ENCODE measurements at places on chromosomes 13 and 19.

DNA sequence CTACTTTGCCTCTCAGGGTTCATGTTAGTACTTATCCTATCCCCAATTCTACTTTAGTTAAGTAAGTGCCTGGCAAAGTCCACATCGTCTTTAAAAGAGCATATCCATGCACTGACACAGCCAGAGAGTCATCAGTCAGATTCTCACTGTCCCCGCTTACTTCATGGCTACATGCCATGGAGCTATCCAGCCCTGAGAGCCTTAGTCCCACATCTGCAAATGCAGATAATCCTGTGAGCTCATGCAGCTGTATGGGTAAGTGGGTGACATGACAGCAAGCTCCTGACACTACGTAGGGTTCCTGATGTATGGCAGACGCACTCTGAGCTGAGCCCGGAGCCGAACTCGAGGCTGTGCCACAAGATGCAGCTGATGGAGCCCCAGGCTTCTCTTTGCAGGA is 661.5 kb downstream of the LIG4 start:
- DNase-seq: no peak

GRCh38 chr19:45440873-45441654 is 17.3 kb upstream of the ERCC1 start:
- DNase-seq: no peak

DNA sequence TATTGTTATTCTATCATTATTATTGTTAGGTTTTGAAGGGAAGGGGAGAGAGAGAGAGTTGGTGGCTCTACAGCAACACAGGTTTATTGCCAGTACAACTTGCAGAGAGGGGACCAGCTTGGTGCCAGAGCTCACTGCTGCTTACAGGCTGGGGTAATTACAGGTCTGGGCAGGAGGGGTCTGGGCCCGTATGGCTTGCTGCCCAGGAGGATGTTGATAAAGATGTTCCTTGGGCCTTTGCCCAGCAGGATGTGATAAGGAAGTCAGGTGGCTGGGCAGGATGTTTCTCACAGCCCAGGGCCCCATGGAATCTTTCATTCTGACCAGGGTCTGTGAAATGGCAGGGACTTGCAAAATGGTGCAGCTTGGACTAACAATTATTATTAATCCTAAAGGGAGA is 64.2 kb upstream of the ZNF599 start:
- DNase-seq: no peak

DNA sequence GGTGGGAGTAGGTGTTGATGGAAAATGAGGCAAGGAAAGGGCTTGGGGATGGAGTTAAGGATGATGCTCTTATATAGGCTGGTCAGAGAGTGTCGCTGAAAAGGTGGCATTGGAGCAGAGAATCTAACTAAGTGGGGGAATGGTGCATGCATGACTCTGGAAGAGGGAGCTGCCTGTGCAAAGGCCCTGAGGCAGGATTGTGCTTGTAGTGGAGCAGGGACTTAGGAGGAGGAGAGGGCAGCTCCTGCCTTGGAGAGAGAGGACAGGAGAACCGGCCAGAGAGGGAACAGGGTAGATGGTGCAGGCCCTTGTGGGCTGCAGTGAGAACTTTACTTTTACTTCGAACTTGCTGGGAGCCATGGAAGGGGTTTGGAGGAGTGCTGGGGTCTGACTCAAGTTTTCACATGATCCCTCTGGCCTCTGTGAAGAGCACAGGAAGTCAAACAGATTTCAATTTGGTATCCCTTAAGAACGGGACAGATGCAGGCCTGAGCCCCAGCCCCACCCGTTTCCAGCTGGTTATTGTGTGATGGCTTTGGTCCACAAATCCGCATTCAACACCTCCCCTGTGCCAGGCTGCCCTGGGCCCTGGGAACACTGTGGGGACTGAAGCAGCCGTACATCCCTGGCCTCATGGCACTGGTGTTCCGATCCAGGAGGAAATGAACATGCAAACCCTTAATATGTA is 7.0 kb downstream of the AP2A1 start:
- DNase-seq: no peak

DNA sequence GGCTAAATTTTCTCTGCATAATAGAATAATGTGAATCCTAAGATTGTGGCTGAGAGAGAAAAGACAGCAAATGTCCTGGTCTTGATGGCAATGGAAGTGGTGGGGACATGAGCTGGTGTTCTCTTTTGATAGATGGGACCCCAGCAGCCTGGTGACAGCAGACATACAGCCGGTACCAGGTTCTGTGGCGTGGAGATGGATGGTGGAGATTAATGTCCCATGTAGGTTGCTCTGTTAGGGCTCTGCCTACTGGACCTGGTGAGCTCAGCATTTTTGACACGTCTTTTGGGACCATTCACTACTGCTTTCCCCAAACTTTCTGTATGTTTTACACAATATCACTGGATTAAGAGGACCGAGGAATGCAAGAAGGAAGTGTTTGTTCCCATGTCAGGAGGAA is 8.2 kb upstream of the SIGLEC14 start:
- DNase-seq: no peak

GRCh38 chr13:73849292-73849691 is 284.9 kb downstream of the KLF12 start:
- DNase-seq: no peak

DNA sequence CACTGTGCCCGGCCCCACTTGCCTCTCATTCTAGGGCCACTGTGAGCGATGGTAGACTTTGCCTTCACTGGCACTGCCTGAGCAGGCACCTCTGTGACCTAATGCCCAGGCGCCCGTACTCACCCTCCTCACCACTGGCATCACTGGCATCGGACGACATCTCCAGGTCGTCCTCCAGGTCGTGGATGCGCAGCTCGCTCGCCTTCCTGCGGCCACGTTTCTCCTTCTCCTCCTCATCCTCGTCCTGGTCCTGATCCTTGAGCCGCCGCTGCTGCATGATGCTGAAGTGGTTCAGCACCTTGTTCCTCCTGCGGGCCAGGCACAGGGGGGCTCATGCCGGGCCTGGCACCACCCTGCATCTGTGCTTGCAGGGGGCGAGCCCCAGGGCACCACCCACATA is 7.5 kb upstream of the PSPN start:
- no peak for DNase-seq

- no peak for DNase-seq
Observed at GRCh38 chr13:34462843-34463242, 479.2 kb upstream of the NBEA start.

GRCh38 chr13:65585346-65585745 is 1644.8 kb downstream of the PCDH9 start:
- no peak for DNase-seq

DNA sequence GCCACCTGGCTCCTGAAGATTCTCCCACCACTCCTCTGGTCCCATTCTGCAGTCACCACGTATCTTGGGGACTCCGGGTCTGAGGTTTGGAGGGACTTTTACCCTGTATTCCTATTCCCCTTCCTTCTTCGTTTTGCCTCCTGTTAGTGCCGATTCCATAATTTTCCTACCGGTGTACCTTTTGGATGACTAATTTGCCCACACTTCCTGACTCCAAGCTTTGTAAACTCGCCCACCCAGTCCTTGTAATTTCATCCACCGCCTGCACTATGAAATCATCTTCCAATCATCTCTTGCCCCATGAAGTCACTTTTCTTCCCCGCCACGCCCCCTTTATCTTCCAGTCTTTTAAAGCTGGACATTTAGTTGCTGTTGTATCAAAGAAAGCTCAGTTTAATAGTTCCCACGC is 572 bp downstream of the UCHL3 start:
- DNase-seq: no peak

GRCh38 chr19:16001481-16002312 is 52.9 kb downstream of the OR10H4 start:
- DNase-seq: peak; percentile 58

GRCh38 chr19:35451338-35452096 is 3.5 kb downstream of the FFAR2 start:
- peak; percentile 43 for DNase-seq

DNA sequence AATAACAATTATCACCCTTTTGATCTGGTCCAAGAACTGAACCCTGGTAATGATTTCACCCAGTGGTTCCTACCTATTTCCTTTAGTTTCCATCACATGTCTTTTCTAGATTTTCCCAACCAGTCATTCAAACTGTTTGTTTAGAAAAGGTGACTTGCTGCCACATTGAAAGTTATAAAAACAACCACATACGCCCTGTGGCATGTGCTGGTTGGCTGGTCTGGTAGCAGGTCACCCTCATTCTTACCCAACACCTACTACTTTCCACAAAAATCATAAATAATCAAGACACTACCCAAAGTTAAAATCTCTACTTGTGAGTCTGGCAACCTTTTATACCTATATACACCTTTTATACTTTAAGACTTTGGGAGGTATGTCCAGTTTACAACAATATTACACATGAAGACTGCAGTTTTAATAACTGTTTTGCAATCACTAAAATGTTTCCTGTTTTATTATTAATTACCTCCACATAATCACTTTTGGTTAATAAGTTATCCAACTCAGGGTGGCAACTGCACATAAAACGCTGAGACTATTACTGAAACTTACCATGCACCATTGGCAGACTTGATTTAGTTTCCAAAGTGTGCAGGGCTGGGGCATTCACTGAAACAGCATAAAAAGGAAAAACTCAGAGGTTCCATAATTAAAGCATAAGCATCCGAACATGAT is 38.9 kb downstream of the DZIP1 start:
- no peak for DNase-seq

DNA sequence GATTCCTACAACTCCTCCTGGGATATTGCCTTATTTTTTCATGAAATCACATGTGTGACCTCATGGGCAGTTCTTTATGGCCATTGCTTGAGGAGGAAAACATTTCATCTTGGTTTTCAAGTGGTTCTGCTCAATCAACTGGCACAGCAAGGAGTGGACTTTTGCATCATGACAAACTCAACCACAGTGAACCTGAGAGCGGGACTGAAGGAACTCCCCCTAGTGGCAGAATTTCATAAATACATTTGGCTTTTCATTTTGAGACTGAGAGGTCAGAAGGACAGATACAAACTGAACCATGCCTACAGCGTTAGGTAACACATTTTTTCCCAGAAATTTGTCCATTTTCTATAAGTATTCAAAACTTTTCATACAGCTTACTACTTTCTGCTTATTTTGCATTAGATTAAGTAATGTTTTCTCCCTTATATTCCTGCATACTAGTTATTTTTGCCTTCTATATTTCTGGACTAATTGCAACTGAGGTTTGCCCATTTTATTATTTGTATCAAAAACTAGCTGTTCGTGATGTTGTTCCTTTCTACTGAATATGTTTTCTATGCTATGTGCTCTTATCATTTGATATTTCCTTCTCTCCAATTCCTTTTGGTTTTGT is 13.4 kb upstream of the SIGLEC12 start:
- no peak for DNase-seq

GRCh38 chr13:69955271-69955670 is 152.4 kb upstream of the ATXN8OS start:
- no peak for DNase-seq

DNA sequence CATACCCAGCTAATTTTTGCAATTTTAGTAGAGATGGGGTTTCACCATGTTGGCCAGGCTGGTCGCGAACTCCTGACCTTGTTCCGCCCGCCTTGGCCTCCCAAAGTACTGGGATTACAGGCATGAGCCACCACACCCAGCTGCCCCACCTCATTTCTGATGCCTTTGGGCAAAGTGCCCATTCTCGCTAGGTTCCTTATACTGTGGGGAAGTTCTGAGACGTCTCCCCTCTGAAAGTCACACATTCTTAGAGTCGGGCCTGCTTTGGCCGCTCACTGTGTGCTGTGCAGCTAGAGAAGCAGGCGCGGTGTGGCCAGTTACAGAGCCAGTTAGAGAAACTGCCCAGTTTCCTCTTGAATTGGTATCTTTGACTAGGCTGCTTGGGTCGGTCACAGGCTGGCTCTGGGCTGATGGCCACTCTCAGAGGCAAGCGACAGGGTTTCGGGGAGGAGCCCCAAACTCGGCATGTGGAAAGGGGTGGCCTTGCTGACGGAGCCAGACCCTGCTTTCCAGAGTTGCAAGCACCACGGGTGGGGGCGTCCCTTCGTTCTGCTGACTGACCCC is 18.0 kb downstream of the PRAM1 start:
- DNase-seq: no peak

DNA sequence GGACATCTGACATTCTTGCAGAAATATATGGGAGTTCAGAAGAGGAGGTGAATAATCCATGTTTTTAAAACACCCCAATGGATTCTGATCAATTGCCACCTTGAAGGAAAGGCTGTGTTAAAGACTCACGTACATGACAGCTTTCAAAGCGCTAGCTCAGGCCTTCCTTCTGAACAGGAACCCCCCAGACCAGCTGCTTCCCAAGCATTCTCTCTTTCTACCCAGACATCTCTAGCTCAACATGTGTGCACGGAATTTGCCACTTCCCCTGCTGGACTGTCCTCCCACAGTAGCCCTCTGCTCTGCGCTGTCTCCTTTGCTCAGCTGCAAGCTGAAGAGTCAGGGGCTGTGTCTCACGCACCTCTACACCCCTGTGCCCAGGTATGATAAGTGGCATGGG is 54.5 kb downstream of the STK24 start:
- DNase-seq: no peak

- no peak for DNase-seq
Observed at GRCh38 chr13:110531671-110532083, 29.8 kb downstream of the RAB20 start.

DNA sequence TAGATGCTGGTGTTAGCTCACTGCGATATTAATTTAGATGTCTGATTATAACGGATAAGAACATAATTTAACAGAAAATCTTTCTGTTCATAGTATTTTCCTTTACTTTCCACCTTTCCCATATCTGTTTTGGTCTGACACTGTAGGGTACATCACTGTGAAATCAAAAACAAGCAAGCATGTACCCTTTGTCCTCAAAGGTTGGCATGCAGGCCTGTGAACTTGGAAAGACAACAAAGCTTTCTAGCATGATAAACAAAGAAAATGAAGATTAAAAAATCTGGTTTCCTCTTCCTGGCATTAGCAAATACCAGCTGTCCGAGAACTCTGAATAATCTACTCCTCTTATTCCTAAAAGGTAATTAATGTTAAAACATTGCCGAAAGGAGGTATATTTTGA is 31.6 kb downstream of the THSD1 start:
- DNase-seq: no peak

- DNase-seq: no peak
Observed at GRCh38 chr19:33734913-33735312, 61.8 kb upstream of the KCTD15 start.

DNA sequence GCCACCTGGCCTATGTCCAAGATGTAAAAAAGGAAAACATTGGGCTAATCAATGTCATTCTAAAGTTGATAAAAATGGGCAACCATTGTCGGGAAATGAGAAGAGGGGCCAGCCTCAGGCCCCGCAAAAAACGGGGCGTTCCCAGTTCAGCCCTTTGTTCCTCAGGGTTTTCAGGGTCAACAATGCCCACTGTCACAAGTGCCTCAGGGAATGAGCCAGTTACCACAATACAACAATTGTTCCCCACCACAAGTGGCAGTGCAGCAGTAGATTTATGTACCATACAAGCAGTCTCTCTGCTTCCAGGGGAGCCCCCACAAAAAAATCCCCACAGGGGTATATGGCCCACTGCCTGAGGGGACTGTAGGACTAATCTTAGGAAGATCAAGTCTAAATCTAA is 112.5 kb downstream of the ZNF486 start:
- no peak for DNase-seq

All from activated T-cell treated with anti-CD3 and anti-CD28 coated beads, Interleukin-2, amount 50 U/mL, for 48 hours (primary cell).